Stimulated activated naive CD4-positive, alpha-beta T cell (primary cell): ENCODE measurements at places on chromosomes 6 and 20.

- no peak for DNase-seq
Measured at GRCh38 chr6:78511009-78511408, 356.3 kb upstream of the IRAK1BP1 start.

DNA sequence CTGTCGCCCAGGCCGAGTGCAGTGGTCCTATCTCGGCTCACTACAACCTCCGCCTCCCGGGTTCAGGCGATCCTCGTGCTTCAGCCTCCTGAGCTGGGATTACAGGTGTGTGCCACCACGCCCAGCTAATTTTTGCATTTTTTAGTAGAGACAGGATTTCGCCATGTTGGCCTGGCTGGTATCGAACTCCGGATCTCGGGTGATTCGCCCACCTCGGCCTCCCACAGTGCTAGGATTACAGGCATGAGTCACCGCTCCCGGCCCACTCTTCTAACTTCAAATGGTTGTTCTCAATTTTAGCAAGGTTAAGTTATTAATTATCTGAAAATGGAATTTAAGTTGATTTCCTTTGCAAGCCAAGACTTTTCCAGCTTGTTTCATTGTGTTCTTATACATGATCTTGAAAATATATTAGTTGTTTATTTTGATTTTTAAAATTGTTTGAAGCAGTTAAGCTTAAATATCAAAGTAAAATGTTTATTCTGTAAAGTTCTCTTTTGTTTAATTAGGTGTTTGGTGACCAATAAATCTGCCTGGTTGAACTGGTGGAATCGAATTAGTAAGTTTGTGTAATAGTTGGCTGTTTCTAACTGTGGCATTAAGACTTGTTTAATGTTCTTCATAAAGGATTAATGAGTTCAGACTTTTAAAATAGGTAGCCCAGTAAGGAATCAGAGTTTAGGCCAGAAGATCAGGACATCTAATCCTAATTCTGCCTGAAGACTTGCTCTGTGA, 2.3 kb downstream of the PM20D2 start:
- DNase-seq: no peak

GRCh38 chr6:70130865-70131264, 172.0 kb downstream of the COL9A1 start:
- DNase-seq: no peak

- DNase-seq: no peak
Measured at GRCh38 chr20:8132484-8133309, 631 bp downstream of the PLCB1 start.

- no peak for DNase-seq
Measured at GRCh38 chr6:37373822-37374471, 20.2 kb downstream of the RNF8 start.

DNA sequence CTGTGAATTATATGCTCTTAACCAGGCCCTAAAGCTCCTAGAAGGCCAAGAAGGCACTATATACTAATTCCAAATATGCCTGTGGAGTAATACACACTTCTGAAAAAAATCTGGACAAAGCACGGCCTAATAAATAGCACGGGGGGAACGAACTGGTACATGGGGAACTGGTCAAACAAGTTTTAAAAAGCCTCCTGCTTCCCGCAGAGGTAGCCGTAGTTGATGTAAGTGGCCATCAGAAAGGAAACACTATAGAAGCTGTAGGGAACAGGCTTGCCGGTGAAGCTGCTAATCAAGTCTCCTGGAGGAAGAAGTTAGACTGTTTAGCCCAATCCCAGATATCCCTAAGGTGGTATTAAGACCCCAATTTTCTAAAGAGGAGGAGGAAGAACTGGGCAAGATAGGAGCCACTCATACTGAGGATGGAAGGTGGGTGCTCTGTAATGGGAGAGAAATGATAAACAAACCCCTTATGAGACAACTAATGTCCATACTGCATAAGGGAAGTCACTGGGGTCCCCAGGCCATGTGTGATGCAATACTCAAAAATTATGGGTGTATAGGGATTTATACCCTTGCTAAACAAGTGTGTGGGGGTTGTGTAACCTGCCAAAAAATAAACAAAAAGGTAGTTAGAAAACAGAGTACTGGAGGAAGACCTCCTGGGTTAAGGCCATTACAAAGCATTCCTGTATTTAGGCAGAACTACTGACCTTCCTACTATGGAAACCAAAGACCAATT, 27.1 kb upstream of the ZNF318 start:
- DNase-seq: no peak

DNA sequence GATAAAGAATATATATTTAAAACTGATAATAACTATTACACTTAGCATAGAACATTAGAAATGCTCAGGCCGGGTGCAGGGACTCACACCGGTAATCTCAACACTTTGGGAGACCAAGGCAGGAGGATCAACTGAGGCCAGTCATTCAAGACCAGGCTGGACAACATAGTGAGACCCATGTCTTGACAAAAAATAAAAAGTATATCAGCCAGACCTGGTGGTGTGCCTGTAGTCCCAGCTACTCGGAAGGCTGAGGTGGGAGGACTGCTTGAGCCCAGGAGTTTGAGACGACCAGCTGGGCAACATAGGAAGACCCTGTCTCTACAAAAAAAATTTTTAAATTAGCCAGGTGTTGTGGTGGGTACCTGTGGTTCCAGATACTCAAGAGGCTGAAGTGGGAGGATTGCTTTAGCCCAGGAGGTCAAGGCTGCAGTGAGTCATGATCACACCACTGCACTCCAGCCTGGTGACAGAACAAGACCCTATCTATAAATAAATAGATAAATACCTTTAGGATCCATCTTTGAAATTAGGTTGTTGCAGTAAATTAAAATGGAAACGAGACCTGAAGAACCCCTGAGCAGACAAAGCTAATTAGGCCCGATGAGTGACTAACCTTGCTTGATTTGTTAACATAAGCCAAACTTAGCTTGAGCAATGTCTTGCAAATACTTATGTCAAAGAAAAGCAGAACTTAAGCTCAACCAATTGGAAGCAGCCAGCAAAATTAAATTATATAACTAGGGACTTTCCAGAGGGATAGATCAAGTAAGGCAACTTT, 75.8 kb upstream of the E2F3 start:
- no peak for DNase-seq

- no peak for DNase-seq
Measured at GRCh38 chr20:6707321-6707831, 60.1 kb upstream of the BMP2 start.

GRCh38 chr6:163943607-163944385, 529.3 kb downstream of the QKI start:
- no peak for DNase-seq

GRCh38 chr6:35073766-35074471, 67.2 kb downstream of the TCP11 start:
- no peak for DNase-seq

- DNase-seq: no peak
Measured at GRCh38 chr20:30167540-30167939, 1089.9 kb upstream of the DEFB115 start.

GRCh38 chr6:53300656-53301551, 47.8 kb downstream of the ELOVL5 start:
- DNase-seq: no peak

DNA sequence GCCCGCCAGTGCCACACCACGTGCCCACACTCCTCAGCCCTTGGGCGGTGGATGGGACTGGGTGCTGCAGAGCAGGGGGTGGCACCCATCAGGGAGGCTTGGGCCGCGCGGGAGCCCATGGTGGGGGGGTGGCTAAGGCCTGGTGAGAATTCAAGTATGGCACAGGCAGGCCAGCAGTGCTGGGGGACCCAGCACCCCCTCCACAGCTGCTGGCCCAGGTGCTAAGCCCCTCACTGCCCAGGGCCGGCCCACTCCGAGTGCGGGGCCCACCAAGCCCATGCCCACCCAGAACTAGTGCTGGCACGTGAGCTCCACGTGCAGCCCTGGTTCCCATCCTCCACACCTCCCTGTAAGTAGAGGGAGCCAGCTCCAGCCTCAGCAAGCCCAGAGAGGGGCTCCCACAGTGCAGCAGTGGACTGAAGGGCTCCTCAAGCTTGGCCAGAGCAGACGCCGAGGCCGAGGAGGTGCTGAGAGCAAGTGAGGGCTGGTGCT, 1091.1 kb upstream of the GJE1 start:
- no peak for DNase-seq

DNA sequence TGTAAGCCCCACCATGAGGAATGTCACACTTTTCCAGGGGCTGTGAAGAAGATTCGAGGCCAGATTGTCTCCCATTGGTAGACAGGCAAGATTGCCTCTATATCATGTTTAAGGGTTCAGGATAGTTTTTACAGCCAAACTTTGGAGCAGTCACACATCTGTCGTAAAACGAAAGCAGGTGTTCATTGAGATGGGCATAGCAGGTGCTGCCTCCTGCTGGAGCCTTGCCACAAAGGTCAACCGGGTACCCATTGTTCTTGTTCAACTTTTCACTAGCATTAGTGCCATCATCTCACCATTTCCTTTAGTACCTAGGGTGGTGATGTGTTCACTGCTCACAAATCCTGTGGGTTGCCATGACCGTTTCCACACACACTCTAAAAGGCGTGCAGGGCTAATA, 198.3 kb downstream of the HTR1B start:
- no peak for DNase-seq

- DNase-seq: no peak
Measured at GRCh38 chr6:146909376-146909775, 294.8 kb upstream of the STXBP5 start.

GRCh38 chr6:118844915-118845314, 49.0 kb upstream of the ASF1A start:
- DNase-seq: no peak

GRCh38 chr6:11318835-11319813, 86.7 kb upstream of the NEDD9 start:
- no peak for DNase-seq

- no peak for DNase-seq
Measured at GRCh38 chr6:75946146-75946831, 126.2 kb downstream of the IMPG1 start.
